ENCODE measurements at places on chromosomes 3 and 15. TPM values are rescaled to one million over a fixed set of nuclear protein-coding genes. Genes with fewer than 3 reads are reported as not detected.

The ZDHHC23 gene
- 0.11 TPM for total RNA-seq

The SUMF1 gene
- 78.2 TPM for total RNA-seq

The DLL4 gene
- total RNA-seq = 0.17 TPM

The COLQ gene
- total RNA-seq = 0.40 TPM

The CHCHD4 gene
- total RNA-seq = 27.3 TPM

The EIF3J gene
- 28.3 TPM for total RNA-seq

The KLHL40 gene
- not detected for total RNA-seq
